ENCODE measurements at places on chromosomes 6 and 20. TPM values are rescaled to one million over a fixed set of nuclear protein-coding genes. Genes with fewer than 3 reads are reported as not detected.

The HCRTR2 gene
- not detected for total RNA-seq

DNA sequence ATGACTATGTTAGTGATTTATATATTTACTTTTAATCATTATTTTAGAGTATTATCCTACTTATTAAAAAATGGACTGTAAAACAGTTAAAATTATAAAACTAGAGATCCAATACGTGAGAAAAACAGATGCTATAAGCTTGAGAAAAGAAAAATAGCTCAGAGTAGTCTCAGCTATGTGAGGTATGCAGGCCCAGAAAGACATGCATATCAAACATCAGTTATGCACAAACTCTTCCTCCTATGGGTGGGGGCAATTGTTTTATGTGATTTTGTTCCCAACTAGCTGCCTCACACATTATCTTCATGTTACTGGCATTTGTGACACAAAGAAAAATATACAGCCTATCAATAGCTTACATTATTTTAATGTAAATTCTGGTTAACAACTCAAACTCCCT lies 28.8 kb downstream of the RARS2 start:
- H3K36me3 ChIP-seq, result peaks cover 40% of the 10 kb centered on the region
- H3K4me1 ChIP-seq, result no peaks in the 10 kb centered on the region
- no peak overlapping the region for H3K27ac ChIP-seq
- no peaks in the 10 kb centered on the region for H3K27me3 ChIP-seq
- DNase-seq, result no peak

DNA sequence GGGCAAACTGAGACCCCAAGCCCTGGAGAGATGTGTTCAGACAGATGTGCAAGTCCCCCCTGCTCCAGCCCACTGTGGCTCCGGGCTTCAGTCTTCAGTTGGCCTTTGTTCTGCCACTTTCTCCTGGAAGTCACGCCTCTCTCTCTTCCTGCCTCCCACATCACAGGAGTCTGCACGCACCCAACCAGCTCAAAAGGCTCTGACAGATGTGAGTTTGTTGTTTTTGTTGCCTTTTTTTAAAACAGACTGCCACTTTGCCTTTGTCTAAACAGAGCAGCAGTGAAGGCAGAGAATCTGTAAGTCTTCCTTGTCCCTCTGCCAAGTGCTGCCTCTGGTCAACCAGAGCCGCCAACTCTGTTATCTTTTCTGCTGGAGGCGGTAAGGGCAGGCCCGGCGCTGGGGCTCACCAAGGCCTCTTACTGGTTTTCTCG lies 149.7 kb downstream of the TFAP2C start:
- no peaks in the 10 kb centered on the region for H3K4me1 ChIP-seq
- no peak for DNase-seq
- peaks cover 3% of the 10 kb centered on the region for H3K27me3 ChIP-seq
- no peak overlapping the region for H3K4me3 ChIP-seq
- no peaks in the 10 kb centered on the region for H3K36me3 ChIP-seq

- DNase-seq, result no peak
- peaks cover 5% of the 10 kb centered on the region for H3K27me3 ChIP-seq
- peaks cover 6% of the 10 kb centered on the region for H3K4me1 ChIP-seq
- H3K27ac ChIP-seq, result no peak overlapping the region
Observed at GRCh38 chr6:150352321-150353296, 16.2 kb upstream of the IYD start.

DNA sequence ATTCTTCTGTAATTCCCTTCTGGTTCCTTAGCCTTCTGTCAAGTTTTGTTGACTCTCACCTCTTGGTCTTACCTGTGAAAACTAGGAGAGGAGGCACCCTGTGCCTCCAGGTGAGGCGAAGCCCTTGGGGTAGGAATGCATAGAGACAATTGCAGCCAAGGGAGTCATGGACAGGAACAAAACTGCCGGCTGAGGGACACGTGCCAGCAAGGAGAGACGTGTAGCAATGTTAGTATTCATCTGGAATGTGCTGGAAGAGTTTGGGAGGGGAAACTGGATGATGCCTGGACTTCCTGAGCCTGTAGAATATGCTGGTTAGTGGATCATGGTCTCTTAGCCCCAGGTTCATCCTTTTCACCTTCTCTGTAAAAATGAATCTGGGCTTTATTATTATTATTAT lies 3.9 kb upstream of the TIAM2 start:
- H3K4me1 ChIP-seq, result peaks cover 4% of the 10 kb centered on the region
- H3K27ac ChIP-seq, result no peak overlapping the region
- peaks cover 2% of the 10 kb centered on the region for H3K36me3 ChIP-seq
- peaks cover 12% of the 10 kb centered on the region for H3K27me3 ChIP-seq
- no peak for DNase-seq

GRCh38 chr20:13006825-13007224 lies 1.9 kb upstream of the SPTLC3 start:
- H3K27me3 ChIP-seq, result peaks cover 4% of the 10 kb centered on the region
- H3K36me3 ChIP-seq, result no peaks in the 10 kb centered on the region
- no peak overlapping the region for H3K4me3 ChIP-seq
- DNase-seq, result no peak
- H3K27ac ChIP-seq, result no peak overlapping the region

DNA sequence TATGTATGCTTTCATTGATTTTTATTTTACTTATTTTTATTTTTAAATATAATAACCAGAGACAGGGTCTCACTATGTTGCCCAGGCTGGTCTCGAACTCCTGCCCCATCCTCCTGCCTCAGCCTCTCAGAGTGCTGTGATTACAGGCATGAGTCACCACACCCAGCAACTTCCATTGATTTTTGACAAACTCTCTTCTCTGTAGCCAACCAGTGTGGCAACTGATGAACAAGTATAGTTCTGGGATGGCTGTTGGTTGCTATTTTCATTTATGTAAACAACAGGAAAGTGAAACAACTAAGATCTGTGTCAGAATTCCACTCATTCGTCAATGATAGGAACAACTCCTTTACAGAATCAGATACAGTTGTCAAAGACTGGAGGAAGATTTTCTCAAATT lies 356.7 kb upstream of the JARID2 start:
- no peak for DNase-seq
- H3K4me1 ChIP-seq, result no peaks in the 10 kb centered on the region
- H3K36me3 ChIP-seq, result no peaks in the 10 kb centered on the region
- no peaks in the 10 kb centered on the region for H3K27me3 ChIP-seq
- H3K4me3 ChIP-seq, result no peak overlapping the region
- H3K27ac ChIP-seq, result no peak overlapping the region

- peaks cover 34% of the 10 kb centered on the region for H3K4me1 ChIP-seq
- peak within 1 kb of the TSS; percentile 92 for H3K27ac ChIP-seq
- H3K4me3 ChIP-seq, result peak within 1 kb of the TSS; percentile 86
- peaks cover 10% of the 10 kb centered on the region for H3K36me3 ChIP-seq
- peak; percentile 85 for DNase-seq
Observed at GRCh38 chr6:159693128-159693893, at the start of gene SOD2. SOD2 (minus strand) TSS chr6:159693241; CDS start chr6:159693167, 74 bp downstream.

- H3K4me3 ChIP-seq, result no peak overlapping the region
- H3K27me3 ChIP-seq, result peaks cover 27% of the 10 kb centered on the region
- no peaks in the 10 kb centered on the region for H3K4me1 ChIP-seq
- no peaks in the 10 kb centered on the region for H3K36me3 ChIP-seq
- no peak overlapping the region for H3K27ac ChIP-seq
Observed at GRCh38 chr6:131756039-131756438, 45.2 kb upstream of the CTAGE9 start.

GRCh38 chr6:105500693-105501092 lies 97.8 kb upstream of the PREP start:
- no peak for DNase-seq
- peaks cover 15% of the 10 kb centered on the region for H3K36me3 ChIP-seq
- H3K4me1 ChIP-seq, result no peaks in the 10 kb centered on the region
- H3K27ac ChIP-seq, result no peak overlapping the region
- H3K4me3 ChIP-seq, result no peak overlapping the region

GRCh38 chr6:73225396-73225795 lies at the start of gene KHDC1L:
KHDC1L (minus strand) TSS chr6:73225496; CDS start chr6:73225408, 88 bp downstream.
- H3K27ac ChIP-seq, result no peak within 1 kb of the TSS
- no peaks in the 10 kb centered on the region for H3K27me3 ChIP-seq
- no peaks in the 10 kb centered on the region for H3K36me3 ChIP-seq
- H3K4me1 ChIP-seq, result no peaks in the 10 kb centered on the region

DNA sequence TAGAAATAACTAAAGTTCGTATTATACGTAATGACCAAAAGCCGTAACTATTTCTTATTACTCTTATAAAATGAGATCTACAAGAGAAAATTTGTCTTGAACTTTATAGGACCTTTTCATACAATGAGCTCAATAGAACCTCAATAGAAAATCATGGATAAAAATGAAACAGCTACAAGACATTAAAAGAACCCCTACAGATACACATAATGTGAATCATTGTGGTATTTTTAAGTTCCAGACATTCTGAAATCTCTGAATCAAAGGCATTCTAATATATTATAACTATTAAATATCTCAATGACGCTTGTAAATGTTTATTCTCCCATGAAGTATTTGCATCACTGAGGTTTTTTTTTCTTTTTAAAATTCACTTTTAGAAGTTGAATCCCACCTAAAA lies 22.2 kb upstream of the POU3F2 start:
- no peaks in the 10 kb centered on the region for H3K4me1 ChIP-seq
- peaks cover 15% of the 10 kb centered on the region for H3K27me3 ChIP-seq
- no peaks in the 10 kb centered on the region for H3K36me3 ChIP-seq
- no peak for DNase-seq
